Activated naive CD8-positive, alpha-beta T cell treated with anti-CD3 and anti-CD28 coated beads, Interleukin-2, amount 10 ng/mL, durations not matched to agents 7 days and 5 days (primary cell): ENCODE measurements at places on chromosomes 7 and 10. TPM values are rescaled to one million over a fixed set of nuclear protein-coding genes. Genes with fewer than 3 reads are reported as not detected.

LRMDA gene
- not detected for total RNA-seq

KCNH2 gene
- 0.54 TPM for total RNA-seq

PRSS1 gene
- not detected for total RNA-seq

GARIN1A gene
- total RNA-seq, result 1.9 TPM

GRCh38 chr10:90959826-90960225, 38.9 kb upstream of the ANKRD1 start:
- H3K27me3 ChIP-seq, result no peaks in the 10 kb centered on the region
- H3K4me1 ChIP-seq, result no peaks in the 10 kb centered on the region

PTPRZ1 gene
- not detected for total RNA-seq

SLC25A40 gene
- 47.6 TPM for total RNA-seq

- H3K36me3 ChIP-seq, result no peaks in the 10 kb centered on the region
- H3K27me3 ChIP-seq, result no peaks in the 10 kb centered on the region
- H3K4me1 ChIP-seq, result no peaks in the 10 kb centered on the region
- H3K27ac ChIP-seq, result no peak overlapping the region
- no peak for DNase-seq
Measured at GRCh38 chr7:146943483-146943882, 826.9 kb downstream of the CNTNAP2 start.

- H3K4me1 ChIP-seq, result no peaks in the 10 kb centered on the region
- H3K27ac ChIP-seq, result no peak overlapping the region
- no peak for DNase-seq
- H3K27me3 ChIP-seq, result peaks cover 20% of the 10 kb centered on the region
- H3K36me3 ChIP-seq, result no peaks in the 10 kb centered on the region
Measured at GRCh38 chr10:49025347-49025983, 85.8 kb upstream of the LRRC18 start.

NKX2-3 gene
- not detected for total RNA-seq

EPHB4 gene
- total RNA-seq, result 3.3 TPM

DNA sequence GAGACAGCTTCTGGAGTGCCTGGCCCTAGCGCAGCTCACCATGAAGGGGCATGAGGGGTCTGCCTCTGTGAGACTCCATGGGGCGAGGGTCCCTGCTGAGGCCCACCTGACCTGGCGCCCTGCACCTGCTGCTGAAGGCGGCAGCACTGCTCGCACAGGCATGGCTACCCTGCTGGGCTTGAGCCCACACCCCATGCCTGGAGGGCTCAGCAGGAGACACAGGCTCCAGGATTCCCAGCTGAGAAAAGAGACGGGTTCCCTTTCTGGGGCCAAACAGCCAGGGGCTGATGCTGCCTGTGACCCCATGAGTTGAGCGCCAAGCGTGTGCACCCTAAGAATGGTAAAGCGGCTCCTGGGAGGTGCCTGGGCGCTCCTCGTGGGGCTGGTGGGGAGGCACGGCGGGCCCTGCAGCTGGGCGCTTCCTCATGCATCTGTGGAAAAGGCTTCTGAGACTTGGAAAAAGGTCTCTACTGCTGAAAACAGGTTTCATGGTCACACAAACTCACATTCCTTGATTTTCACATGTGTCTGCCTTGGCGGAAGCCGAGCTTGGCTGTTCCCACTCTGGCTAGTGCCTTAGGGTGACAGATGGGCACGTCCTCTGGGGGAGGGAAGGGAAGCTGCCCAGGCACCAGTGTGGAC, 233.4 kb downstream of the ZMYND11 start:
- no peaks in the 10 kb centered on the region for H3K4me1 ChIP-seq
- H3K27me3 ChIP-seq, result no peaks in the 10 kb centered on the region
- H3K27ac ChIP-seq, result no peak overlapping the region
- no peaks in the 10 kb centered on the region for H3K36me3 ChIP-seq

DNA sequence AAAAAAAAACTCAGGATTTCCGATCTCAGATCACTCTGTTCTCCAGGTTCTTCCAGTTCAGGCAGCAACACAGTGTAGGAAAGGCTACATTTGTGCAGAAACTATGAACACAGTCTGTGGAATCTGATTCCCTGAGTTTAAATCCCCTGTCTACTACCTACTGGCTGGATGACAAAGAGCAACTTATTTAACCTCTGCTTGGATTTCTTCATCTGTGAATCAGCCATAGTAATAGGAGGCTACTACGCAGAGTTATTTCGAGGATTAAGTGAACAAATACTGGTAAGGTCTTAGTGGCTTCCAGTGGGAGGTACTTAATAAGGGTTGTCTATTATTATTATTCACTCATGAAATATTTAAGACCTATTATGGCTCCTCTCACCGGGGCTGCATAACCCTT, 44.3 kb upstream of the PDCD4 start:
- H3K27ac ChIP-seq, result no peak overlapping the region
- no peaks in the 10 kb centered on the region for H3K4me1 ChIP-seq
- no peaks in the 10 kb centered on the region for H3K27me3 ChIP-seq
- DNase-seq, result no peak

GRCh38 chr7:75985518-75986146, 8.8 kb downstream of the TMEM120A start:
- no peak for DNase-seq
- peaks cover 2% of the 10 kb centered on the region for H3K4me1 ChIP-seq
- no peak overlapping the region for H3K4me3 ChIP-seq
- peaks cover 2% of the 10 kb centered on the region for H3K36me3 ChIP-seq
- no peaks in the 10 kb centered on the region for H3K27me3 ChIP-seq

DNA sequence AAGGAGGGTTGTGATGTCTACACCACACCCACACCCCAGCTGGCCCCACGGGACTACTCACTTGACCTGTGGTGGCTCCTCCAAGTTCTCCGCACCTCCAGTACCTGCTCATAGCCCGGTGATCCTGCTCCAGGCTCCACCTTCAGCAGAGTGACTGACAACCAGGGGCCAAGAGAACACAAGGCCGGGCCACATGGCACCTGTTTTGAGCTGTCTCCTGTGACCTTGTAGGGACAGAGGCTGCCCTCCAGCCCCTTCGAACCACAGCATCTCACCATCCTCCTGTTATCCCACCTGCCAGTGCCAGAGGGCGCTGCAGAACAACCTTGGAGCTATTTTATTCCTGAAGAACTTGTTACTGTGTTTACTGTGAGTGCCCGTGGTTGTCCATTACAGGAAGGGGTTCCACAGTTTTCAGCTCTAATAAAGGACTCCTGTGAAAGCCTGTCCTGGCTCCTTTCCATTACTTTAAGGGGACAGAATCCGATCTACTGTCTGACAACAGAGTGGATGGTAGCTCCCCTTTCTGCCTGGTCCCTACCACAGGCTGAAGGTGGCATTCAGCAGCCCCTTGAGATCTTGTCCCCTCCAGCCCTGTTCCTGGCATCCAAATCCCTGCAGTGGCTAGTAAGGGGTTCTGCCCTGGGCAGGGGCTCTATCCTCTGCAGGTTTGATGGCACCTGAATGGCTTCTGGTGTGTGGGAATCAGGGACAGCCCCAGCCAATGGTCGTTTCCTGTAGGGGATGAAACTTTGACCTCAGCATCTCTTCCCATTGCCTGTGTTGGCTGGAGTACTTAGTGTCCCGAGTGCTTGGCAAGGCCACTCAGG, 50.8 kb downstream of the C10orf120 start:
- H3K4me3 ChIP-seq, result no peak overlapping the region
- peak; percentile 43 for DNase-seq
- no peaks in the 10 kb centered on the region for H3K4me1 ChIP-seq

OIT3 gene
- total RNA-seq, result not detected

DNA sequence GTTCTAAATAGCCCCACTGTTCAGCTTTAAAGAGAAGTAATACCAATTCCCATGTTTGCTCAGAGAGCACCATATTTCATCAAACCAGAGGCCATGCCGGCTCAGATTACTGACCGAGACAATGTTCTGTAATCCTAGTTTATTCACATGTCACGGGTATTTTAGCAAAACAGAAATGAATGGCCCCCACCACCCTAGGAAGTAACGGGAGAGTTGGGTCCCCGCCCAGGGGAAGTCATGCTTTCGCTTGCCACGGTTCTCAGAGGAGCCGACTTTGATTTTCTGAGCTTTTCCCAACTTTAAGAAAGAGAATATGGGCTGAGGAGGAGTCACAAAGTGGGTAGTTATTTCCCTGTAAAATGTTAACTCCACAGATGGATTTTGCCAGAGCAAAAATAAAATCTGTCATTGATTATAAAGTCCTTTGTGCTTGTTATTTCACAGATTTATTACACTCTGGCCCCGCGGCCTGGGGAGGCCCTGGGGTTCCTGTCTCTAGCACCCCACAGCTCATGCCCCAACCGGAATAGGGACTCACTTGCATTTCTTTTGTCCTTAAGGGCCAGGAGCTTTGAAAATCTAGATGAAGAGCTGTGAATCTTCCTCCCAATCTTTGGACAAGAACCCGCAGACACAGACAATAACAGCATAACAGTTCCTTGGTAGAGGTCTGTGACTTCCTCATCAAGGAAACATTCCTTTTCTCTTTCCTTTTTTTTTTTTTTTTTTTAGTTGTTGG, 3.7 kb upstream of the GDF10 start:
- H3K27ac ChIP-seq, result no peak overlapping the region
- H3K4me1 ChIP-seq, result peaks cover 6% of the 10 kb centered on the region
- DNase-seq, result no peak
- H3K36me3 ChIP-seq, result peaks cover 2% of the 10 kb centered on the region
- H3K4me3 ChIP-seq, result no peak overlapping the region
- peaks cover 51% of the 10 kb centered on the region for H3K27me3 ChIP-seq

DNA sequence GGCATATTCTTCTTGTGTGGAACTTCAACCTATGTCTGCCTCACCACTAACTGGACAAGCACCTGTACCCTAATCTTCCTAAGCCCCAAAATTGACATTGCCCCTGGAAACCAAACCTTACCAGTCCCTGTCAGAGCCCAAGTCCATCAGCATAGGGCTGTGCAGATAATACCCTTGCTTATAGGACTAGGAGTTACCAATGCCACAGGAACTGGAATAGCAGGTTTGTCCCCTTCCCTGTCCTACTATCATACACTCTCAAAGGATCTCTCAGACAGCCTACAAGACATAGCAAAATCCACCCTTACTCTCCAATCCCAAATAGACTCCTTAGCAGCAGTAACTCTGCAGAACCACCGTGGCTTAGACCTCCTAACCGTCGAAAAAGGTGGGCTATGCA, 19.8 kb downstream of the ZNF107 start:
- H3K4me1 ChIP-seq, result peaks cover 22% of the 10 kb centered on the region
- peaks cover 5% of the 10 kb centered on the region for H3K36me3 ChIP-seq
- H3K4me3 ChIP-seq, result no peak overlapping the region
- DNase-seq, result no peak
- peak overlapping the region; percentile 43 for H3K27ac ChIP-seq

GRCh38 chr10:72081210-72081609, 7.1 kb downstream of the SPOCK2 start:
- peak overlapping the region; percentile 76 for H3K27ac ChIP-seq
- peak overlapping the region; percentile 71 for H3K4me3 ChIP-seq
- peaks cover 81% of the 10 kb centered on the region for H3K4me1 ChIP-seq
- no peak for DNase-seq
- no peaks in the 10 kb centered on the region for H3K27me3 ChIP-seq

- no peak for DNase-seq
- peaks cover 3% of the 10 kb centered on the region for H3K27me3 ChIP-seq
- no peaks in the 10 kb centered on the region for H3K36me3 ChIP-seq
- H3K4me1 ChIP-seq, result no peaks in the 10 kb centered on the region
- H3K4me3 ChIP-seq, result no peak overlapping the region
Measured at GRCh38 chr7:7395785-7396184, 139.9 kb downstream of the COL28A1 start.

DNA sequence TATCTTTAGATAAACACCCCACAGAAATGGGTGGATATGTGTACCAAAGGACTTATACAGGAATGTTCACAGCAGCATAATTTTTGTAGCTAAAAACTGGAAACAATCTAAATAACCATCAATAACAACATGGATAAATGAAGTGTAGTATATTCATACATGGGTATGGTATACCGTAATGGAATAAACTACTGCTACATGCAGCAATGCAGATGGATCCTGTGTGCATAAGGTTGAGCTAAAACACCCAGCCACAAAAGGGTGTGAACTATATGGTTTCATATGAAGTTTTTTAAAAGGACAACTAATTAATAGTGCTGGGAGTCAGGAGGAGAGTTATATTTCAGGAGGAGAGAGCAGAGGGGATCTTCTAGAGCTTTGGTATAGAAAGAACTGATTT, 389.6 kb downstream of the GFRA1 start:
- no peaks in the 10 kb centered on the region for H3K36me3 ChIP-seq
- DNase-seq, result no peak
- H3K4me1 ChIP-seq, result no peaks in the 10 kb centered on the region
- no peak overlapping the region for H3K27ac ChIP-seq

FAM171A1 gene
- 7.0 TPM for total RNA-seq

SPDYE8 gene
- not detected for total RNA-seq

DNA sequence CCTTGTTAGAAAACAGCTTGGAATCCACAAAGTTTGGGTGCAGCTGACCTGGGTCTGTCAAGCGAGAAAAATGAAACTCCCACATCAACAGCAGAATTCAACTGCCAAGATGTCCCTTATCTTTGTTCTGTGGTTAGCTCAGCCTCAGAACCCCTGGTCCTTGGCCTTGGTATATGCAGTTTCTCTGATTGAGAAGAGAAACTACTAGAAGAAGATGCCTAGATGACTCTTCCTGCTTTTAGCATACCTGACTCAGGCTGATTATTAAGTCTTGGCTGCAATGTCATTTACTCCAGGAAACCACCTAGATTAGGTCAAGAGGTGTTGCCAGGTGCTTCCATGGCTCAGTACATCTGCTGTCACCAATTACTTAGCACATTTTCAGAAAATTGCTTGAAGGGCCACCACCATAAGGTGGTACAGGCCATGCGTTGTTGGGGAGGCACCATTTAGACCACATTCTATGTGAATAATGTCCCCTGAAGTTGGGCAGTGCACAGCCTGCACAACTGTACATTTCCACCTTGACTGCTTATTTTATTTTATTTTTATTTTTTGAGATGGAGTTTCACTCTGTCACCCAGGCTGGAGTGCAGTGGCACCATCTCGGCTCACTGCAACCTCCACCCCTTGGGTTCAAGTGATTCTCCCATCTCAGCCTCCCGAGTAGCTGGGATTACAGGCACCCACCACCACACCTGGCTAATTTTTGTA, 59.4 kb upstream of the ZNF438 start:
- H3K27me3 ChIP-seq, result peaks cover 5% of the 10 kb centered on the region
- DNase-seq, result no peak
- H3K27ac ChIP-seq, result no peak overlapping the region
- H3K4me1 ChIP-seq, result peaks cover 17% of the 10 kb centered on the region
- no peaks in the 10 kb centered on the region for H3K36me3 ChIP-seq
- H3K4me3 ChIP-seq, result no peak overlapping the region

GRCh38 chr7:66170309-66171231, 34.6 kb upstream of the TPST1 start:
- no peak overlapping the region for H3K4me3 ChIP-seq
- H3K4me1 ChIP-seq, result no peaks in the 10 kb centered on the region
- no peaks in the 10 kb centered on the region for H3K27me3 ChIP-seq
- DNase-seq, result no peak
- no peaks in the 10 kb centered on the region for H3K36me3 ChIP-seq
- no peak overlapping the region for H3K27ac ChIP-seq

PTF1A gene
- total RNA-seq, result not detected

GRCh38 chr10:3708852-3709251, 76.2 kb downstream of the KLF6 start:
- peaks cover 10% of the 10 kb centered on the region for H3K27me3 ChIP-seq
- peaks cover 1% of the 10 kb centered on the region for H3K4me1 ChIP-seq
- peaks cover 5% of the 10 kb centered on the region for H3K36me3 ChIP-seq
- no peak for DNase-seq
- no peak overlapping the region for H3K27ac ChIP-seq

JAZF1 gene
- total RNA-seq, result 4.4 TPM
